ENCODE measurements at places on chromosomes 6 and 20.

DNA sequence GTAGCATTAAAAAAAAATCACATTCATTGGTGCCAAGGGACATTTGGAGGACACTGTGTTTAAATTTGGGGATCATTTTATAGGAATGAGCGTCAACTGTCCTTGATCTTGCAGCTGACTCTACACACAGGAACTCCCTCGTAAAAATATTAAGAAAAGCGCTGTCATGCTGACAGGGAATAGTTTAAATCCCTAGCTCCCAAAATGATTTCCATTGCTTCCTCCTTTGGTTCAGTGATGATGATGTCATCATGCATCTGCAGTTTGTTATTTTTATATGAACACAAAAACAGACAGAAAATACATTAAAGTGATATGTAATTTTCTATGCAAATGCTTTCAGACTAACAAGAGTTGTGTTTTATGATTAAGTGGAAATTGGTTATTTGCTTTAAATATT, 275.6 kb downstream of the BTBD9 start:
- H3K4me1 ChIP-seq: no peaks in the 10 kb centered on the region
- H3K27ac ChIP-seq: no peak overlapping the region
- no peak for DNase-seq
- H3K36me3 ChIP-seq: no peaks in the 10 kb centered on the region

GRCh38 chr20:35199740-35200139, 26.8 kb upstream of the MMP24 start:
- no peaks in the 10 kb centered on the region for H3K27me3 ChIP-seq
- no peaks in the 10 kb centered on the region for H3K4me1 ChIP-seq
- H3K36me3 ChIP-seq: no peaks in the 10 kb centered on the region
- DNase-seq: peak; percentile 56

GRCh38 chr6:34154668-34155447, 9.0 kb upstream of the GRM4 start:
- no peaks in the 10 kb centered on the region for H3K36me3 ChIP-seq
- H3K4me3 ChIP-seq: no peak overlapping the region
- no peaks in the 10 kb centered on the region for H3K4me1 ChIP-seq
- H3K27ac ChIP-seq: no peak overlapping the region
- DNase-seq: peak; percentile 21

GRCh38 chr6:125325586-125325985, 23.8 kb upstream of the HDDC2 start:
- no peaks in the 10 kb centered on the region for H3K36me3 ChIP-seq
- no peak overlapping the region for H3K4me3 ChIP-seq
- H3K4me1 ChIP-seq: no peaks in the 10 kb centered on the region
- DNase-seq: no peak

- no peaks in the 10 kb centered on the region for H3K36me3 ChIP-seq
- no peak overlapping the region for H3K4me3 ChIP-seq
- H3K4me1 ChIP-seq: no peaks in the 10 kb centered on the region
- H3K27me3 ChIP-seq: no peaks in the 10 kb centered on the region
Observed at GRCh38 chr20:13430346-13431002, 208.3 kb downstream of the TASP1 start.

DNA sequence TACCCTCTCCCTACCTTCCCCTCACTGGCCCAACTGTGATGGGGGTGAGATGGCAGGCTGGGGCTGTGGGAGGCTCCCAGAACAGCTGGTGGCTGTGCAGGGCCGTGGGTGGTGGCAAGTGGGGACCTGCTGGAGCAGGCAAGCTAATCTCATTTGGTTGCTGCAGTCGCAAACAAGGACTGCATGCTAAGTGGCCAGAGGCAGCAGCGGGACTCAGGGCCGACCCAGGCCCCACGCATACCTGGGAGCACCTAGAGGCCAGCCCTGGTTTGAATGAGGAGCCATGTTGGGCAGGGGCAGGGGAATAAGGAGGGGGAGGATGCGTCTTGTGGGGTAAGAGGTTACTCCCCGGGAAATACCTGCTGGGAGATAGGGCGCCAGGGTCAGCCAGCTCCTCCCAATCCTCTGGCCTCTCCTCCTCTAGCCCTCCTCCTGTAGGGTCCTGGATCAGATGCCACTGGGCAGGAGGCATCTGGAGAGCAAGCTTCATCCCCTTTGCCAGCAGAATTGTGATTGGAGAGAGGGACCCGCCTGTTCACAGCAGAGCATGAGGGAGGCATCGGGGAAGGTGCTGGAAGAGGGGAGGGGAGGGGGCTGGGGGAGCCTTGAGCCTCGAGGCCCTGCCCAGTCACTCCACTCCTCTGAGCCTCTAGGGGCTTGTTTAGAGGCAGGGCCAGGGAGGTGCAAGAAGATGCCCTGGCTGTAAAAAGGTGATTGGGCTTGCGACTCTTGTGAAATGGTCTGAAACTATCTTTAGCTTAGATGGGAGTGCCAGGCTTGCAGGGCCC, 24.3 kb upstream of the CDH22 start:
- no peaks in the 10 kb centered on the region for H3K36me3 ChIP-seq
- peaks cover 25% of the 10 kb centered on the region for H3K27me3 ChIP-seq

DNA sequence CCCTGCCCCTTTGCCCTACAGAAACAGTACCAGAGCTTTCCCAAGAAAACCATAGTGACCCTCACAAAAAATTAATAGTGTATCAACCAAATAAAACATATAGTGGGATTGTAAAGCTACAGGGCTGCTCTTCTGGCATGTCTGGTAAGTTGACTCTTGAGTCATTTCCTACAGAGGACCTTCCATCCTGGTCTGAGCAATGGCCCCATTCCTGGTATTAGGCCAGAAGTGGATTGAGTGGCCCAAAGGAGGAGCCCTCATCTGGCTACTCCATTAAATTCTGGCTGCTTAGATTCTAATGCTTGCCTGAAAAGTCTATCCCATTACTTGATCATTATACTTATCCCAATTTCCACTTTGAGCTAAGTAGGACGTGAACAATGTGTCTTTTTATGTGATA, 150.9 kb upstream of the HMGN3 start:
- no peaks in the 10 kb centered on the region for H3K27me3 ChIP-seq
- H3K4me1 ChIP-seq: no peaks in the 10 kb centered on the region
- no peak overlapping the region for H3K4me3 ChIP-seq
- no peaks in the 10 kb centered on the region for H3K36me3 ChIP-seq

DNA sequence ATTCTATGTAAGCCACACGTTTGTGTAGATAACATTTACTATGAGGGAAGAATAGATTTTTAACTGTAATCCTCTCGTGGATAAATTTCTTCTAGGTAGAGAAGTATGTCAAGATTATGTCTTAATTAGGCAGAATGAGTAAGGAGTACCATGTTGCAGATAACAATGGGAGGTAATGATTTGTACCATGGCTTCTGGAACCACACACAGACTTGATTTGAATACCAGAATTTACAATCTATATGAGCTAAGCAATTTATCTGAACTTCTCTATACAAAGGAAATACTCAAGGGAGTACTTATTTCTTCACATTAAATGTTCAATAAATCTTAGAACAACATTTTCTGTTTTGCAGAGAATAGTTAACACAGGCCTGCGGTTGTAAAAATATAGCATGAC, 51.5 kb downstream of the RPS12 start:
- no peak overlapping the region for H3K4me3 ChIP-seq
- DNase-seq: no peak
- H3K4me1 ChIP-seq: no peaks in the 10 kb centered on the region
- H3K27me3 ChIP-seq: peaks cover 2% of the 10 kb centered on the region

GRCh38 chr6:71228461-71229041, 60.1 kb upstream of the OGFRL1 start:
- no peaks in the 10 kb centered on the region for H3K36me3 ChIP-seq
- no peaks in the 10 kb centered on the region for H3K4me1 ChIP-seq
- H3K27ac ChIP-seq: no peak overlapping the region
- H3K27me3 ChIP-seq: no peaks in the 10 kb centered on the region
- no peak for DNase-seq

GRCh38 chr6:24743944-24744335, 25.0 kb upstream of the C6orf62 start:
- no peaks in the 10 kb centered on the region for H3K27me3 ChIP-seq
- no peak overlapping the region for H3K4me3 ChIP-seq
- DNase-seq: no peak
- H3K4me1 ChIP-seq: peaks cover 8% of the 10 kb centered on the region
- peak overlapping the region; percentile 97 for H3K27ac ChIP-seq

DNA sequence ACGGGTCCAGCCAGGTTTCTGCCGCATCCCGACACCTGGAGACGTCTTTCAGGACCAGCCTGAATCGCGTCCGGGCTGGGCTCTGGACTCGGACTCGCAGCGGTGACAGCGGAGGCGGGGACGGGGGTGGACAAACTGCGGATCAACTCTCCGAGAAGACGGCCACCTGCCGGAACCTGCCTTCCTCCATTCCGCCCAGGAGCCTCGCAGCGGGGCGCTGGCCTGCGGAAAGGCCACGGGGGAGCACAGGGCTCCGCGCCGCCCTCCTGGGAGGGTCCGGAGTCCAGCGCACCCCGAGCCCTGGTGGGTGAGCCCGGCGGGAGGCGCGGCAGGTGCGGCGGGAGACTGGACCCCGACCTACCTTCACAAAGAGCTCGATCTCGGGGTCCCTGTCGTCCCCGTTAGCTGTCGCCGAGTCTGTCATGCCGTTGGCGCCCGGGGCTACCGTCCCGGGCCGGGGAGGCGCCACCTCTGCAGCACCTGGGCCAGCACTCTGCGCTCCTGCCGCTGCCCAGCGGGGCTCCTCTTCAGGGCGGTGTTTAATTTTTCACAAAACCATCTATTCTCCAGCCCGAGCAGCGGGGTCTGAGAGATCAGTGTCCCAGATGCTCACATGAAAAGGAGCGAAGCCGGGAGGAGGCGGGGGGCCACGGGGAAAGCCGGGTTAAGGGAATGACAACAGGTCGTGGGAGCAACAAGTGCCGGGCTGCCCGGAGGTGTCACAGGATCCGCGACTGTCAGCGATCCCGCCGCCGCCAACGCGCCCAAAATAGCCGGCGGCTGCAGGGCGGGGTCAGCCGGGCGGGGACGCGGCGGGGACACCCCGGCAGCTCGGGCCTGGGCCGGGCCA, at the start of gene CLIC5:
TSS of gene CLIC5 (minus strand) at position 742 of the 850 bp plus-strand sequence. CDS start at position 424, 318 bp downstream.
- peak within 1 kb of the TSS; percentile 32 for H3K4me3 ChIP-seq
- DNase-seq: no peak
- H3K36me3 ChIP-seq: no peaks in the 10 kb centered on the region
- H3K27ac ChIP-seq: no peak within 1 kb of the TSS
- peaks cover 3% of the 10 kb centered on the region for H3K4me1 ChIP-seq
- peaks cover 39% of the 10 kb centered on the region for H3K27me3 ChIP-seq

GRCh38 chr20:8330319-8330784, 198.3 kb downstream of the PLCB1 start:
- no peak overlapping the region for H3K27ac ChIP-seq
- no peaks in the 10 kb centered on the region for H3K27me3 ChIP-seq
- peaks cover 2% of the 10 kb centered on the region for H3K4me1 ChIP-seq
- no peak overlapping the region for H3K4me3 ChIP-seq

GRCh38 chr20:52847029-52847660, 125.0 kb upstream of the TSHZ2 start:
- no peaks in the 10 kb centered on the region for H3K27me3 ChIP-seq
- peak; percentile 6 for DNase-seq
- H3K4me1 ChIP-seq: no peaks in the 10 kb centered on the region
- H3K4me3 ChIP-seq: no peak overlapping the region
- H3K27ac ChIP-seq: no peak overlapping the region

- no peaks in the 10 kb centered on the region for H3K4me1 ChIP-seq
- no peaks in the 10 kb centered on the region for H3K27me3 ChIP-seq
- H3K27ac ChIP-seq: no peak overlapping the region
- H3K36me3 ChIP-seq: no peaks in the 10 kb centered on the region
- no peak for DNase-seq
Observed at GRCh38 chr6:17730078-17730704, 23.5 kb upstream of the NUP153 start.

- no peak overlapping the region for H3K4me3 ChIP-seq
- no peaks in the 10 kb centered on the region for H3K36me3 ChIP-seq
- DNase-seq: no peak
- H3K27me3 ChIP-seq: no peaks in the 10 kb centered on the region
- no peak overlapping the region for H3K27ac ChIP-seq
Observed at GRCh38 chr6:41399424-41399823, 64.0 kb downstream of the NCR2 start.

- H3K4me3 ChIP-seq: no peak overlapping the region
- H3K36me3 ChIP-seq: peaks cover 18% of the 10 kb centered on the region
- H3K27ac ChIP-seq: no peak overlapping the region
- no peak for DNase-seq
Observed at GRCh38 chr6:57097596-57097995, 7.6 kb downstream of the ZNF451 start.

DNA sequence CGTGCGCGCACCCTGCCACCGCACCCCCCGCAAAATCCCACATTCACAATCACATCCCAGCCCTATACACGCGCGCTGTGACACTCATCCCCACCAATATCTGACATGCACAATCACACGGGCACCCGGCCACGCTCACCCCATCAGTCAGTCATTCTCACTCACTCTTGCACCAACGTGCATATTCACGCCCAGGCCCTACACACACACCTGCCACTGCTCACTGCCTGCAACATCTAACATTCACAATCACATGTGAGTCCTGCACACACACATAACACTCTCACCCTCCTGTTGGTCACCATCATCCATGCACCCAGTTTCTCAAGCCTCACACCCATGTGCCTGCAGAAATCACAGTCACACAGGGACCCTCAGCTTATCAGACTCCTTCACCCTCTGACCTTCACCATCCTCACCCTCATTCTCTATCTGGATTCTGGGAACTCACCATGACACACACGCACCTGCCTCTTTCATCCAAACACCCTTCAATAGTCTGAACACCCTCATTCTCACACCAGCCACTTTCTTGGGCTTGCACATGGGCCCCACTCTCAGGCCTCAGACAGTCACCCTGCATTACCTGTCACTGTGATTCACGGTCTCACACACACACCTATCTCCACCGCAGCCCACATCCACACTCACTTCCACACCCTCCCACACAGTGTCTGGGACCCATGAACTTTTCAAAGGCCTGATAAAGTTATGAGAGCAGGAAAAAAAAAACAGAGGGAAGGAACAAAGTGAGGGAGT, 748 bp upstream of the ATP9A start:
- peak; percentile 13 for DNase-seq
- no peaks in the 10 kb centered on the region for H3K4me1 ChIP-seq
- no peak overlapping the region for H3K27ac ChIP-seq

- H3K27ac ChIP-seq: no peak overlapping the region
- H3K36me3 ChIP-seq: no peaks in the 10 kb centered on the region
- H3K27me3 ChIP-seq: no peaks in the 10 kb centered on the region
- H3K4me3 ChIP-seq: no peak overlapping the region
Observed at GRCh38 chr6:112579601-112580000, 232.5 kb downstream of the RFPL4B start.

GRCh38 chr6:4174042-4174441, 38.7 kb upstream of the ECI2 start:
- no peak overlapping the region for H3K27ac ChIP-seq
- no peaks in the 10 kb centered on the region for H3K27me3 ChIP-seq
- H3K36me3 ChIP-seq: no peaks in the 10 kb centered on the region
- H3K4me1 ChIP-seq: no peaks in the 10 kb centered on the region

- no peaks in the 10 kb centered on the region for H3K4me1 ChIP-seq
- H3K4me3 ChIP-seq: no peak overlapping the region
- H3K27me3 ChIP-seq: no peaks in the 10 kb centered on the region
- no peak for DNase-seq
- H3K36me3 ChIP-seq: peaks cover 2% of the 10 kb centered on the region
Observed at GRCh38 chr6:42390228-42390934, 61.3 kb downstream of the TRERF1 start.

Data from fibroblast of lung (primary cell).